ENCODE measurements at places on chromosomes 7 and 10.

- DNase-seq = no peak
Measured at GRCh38 chr7:1713502-1714484, 43.7 kb downstream of the ELFN1 start.

- no peak for DNase-seq
Measured at GRCh38 chr7:158430308-158431034, 157.2 kb downstream of the PTPRN2 start.

DNA sequence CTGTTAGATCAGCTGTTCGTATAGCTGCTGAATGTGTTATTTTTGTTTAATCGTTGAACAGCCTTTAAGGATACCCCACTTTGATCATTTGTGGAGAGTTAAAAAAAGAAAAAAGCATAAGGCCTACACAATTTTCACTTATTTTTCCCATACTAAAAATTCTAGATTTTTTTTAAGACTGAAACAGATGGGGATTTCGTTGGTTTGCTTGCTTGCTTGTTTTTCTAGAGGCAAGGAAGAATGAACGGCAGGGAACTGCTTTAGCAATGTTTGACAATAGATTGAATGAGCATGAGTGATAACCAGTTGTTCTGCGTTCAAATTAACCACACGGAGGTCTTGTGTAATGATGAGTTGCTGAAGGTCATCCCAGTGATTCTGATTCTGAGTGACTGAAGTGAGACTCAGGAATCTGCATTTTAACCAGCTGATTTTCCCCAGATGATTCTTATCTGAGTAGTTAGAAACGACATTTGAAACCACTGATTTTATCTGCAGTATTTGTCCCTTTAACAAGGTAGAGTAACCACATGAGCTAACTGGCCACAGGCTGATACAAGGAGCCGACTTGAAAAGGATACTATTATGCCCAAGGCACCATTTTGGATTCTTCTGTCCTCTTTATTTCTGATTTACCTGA, 85.9 kb downstream of the GPR37 start:
- no peak for DNase-seq

DNA sequence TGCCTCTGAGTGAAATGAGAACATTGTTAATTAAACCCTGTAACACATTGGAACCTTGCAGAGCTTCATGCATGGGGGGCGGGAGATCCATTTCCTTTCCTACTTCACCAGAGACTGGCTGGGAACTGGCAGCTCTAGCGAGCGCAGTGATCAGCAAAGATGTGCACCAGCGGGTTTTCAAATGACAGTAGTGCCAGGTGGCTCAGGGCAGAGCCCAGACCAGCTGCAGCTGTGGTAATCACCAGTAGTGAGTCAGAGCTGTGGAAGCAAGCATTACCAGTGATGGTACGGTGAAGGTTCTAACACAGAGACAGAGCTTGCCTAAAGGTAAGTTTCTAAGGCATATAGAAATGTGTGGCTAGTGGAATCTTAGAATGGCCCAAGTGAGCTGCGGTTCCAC, 1009.7 kb upstream of the CELF2 start:
- peak; percentile 4 for DNase-seq

- peak; percentile 53 for DNase-seq
Measured at GRCh38 chr7:137454246-137454724, 110.8 kb upstream of the PTN start.

GRCh38 chr7:159212226-159212625, 67.6 kb upstream of the VIPR2 start:
- no peak for DNase-seq

DNA sequence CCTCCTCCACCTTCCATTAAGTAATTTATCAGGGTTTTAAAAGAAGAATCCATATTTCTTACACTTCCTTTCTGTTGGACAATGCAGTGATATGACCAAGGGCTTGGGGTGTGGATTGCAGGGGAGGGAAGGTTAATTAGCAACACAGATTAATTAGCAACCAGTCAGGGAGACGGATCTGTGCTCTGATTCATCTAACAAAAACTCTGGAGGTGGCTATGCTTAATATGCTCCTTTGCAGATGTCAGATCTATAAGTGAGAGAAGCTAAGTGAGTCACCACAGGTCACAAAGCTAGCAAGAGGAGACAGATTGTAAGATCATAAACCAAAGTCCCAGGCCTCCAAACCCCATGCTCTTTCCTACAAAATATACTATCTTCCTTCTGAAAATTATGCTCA, 178.8 kb upstream of the ITGB1 start:
- DNase-seq = peak; percentile 41

DNA sequence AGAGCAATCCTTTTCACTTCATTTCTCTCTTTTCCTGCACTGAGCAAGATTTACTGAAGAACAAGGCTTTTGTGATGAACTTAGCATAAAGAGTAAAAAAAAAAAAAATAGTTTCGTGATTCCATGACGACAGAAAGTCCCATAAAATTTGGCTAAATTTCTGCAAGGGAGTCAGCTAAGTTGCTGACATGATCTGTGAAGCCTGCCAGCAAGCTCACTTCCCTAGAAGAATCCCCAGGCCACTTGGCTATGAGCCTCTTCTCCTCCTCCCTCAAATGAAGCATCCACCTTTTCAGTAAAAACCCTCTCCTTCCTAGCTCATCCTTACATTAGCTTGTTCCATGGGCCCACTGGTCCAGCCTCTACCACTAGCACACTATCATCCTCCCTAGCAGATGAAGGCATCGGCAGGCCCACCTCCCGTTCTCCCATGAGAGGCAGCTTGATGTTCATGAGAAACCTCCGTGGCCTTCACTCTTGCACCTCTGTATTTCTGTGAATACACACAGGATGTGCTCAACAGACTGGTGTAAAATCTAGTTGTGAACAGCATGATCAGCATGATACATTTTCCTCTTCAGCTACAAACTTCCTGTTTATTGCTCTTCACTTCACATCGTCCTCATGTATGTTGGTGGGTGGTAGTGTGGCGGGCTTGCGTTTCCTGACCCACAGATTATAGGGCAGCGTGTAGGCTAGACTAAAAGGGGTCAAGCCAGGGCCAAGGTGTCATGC, 30.9 kb downstream of the GIMAP8 start:
- no peak for DNase-seq

- DNase-seq = no peak
Measured at GRCh38 chr7:151187409-151188251, 580 bp upstream of the ASB10 start.

DNA sequence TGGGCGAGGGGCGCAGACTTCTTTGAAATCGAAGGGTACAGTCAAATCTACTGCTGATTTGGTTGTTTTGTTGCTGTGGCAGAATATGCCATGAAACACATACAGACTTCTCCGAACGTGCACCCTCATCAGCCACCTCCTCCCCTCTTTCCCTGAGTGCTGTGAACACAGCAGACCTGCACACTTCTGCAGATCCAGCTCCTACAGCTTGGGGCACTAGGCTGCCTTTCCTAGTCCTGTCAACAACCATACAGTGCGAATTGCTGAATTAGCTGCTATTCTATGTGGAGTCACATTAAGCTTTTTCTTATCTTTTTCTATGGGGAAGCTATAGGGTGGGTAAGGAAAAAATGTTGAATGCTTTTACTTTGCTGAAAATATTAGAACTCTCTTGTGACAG, 57.5 kb downstream of the COL17A1 start:
- peak; percentile 21 for DNase-seq

DNA sequence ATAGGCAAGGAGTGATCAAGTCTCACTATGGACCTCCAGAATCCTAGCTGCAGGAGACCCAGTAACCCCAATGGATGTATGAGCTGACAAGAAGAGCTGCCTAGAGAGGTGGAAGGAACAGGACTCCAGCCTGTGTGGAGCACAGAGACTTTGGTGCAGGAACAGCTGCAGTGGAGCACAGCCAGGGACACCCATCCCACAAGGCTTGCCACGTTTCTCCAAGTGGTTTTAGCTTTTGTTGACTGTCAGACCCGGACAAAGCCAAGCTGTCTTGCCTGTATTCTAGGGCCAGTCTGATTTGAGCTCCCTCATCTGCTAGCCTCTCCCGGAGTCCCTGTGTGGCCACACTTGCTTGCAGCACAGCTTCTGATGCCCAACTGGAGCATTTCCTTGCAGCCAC, 224.7 kb downstream of the CHRM2 start:
- no peak for DNase-seq

DNA sequence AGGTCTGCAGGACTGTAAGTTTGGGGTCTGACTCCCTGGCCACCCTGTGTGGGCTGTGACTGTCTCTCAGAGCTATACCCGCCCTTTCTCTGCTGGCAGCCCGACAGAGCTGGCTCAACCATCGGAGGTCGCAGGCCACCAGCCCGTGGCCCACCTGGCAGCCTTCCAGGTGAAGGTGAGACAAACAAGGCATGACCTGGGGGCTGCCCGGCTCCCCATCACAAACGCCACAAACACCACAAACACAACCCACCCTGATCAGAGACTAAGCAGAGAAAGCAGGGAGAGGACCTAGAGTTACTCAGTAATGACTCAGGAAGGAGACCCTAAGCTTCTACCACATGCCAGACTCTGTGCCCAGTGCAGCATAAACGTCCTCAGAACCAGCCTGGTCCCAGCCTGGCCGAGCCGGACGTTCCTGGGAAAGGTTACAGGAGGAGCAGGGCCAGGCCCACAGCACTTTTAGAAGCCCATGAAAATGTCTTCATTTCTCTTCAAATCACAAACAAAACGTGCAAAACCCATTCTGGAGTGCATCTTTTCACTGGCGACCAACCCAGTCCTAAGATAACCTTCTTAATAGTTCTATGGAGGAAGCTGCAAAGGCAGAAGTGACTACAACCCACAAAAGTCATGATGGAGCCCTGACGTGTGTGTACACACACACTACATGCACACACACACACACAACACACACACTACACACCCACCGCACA, 66.8 kb downstream of the MKI67 start:
- DNase-seq = no peak

GRCh38 chr10:122044045-122044661, 55.2 kb downstream of the TACC2 start:
- no peak for DNase-seq

- DNase-seq = peak; percentile 67
Measured at GRCh38 chr10:84510121-84510520, 181.7 kb downstream of the CCSER2 start.

- peak; percentile 17 for DNase-seq
Measured at GRCh38 chr7:66837007-66837406, 84.0 kb upstream of the TMEM248 start.

DNA sequence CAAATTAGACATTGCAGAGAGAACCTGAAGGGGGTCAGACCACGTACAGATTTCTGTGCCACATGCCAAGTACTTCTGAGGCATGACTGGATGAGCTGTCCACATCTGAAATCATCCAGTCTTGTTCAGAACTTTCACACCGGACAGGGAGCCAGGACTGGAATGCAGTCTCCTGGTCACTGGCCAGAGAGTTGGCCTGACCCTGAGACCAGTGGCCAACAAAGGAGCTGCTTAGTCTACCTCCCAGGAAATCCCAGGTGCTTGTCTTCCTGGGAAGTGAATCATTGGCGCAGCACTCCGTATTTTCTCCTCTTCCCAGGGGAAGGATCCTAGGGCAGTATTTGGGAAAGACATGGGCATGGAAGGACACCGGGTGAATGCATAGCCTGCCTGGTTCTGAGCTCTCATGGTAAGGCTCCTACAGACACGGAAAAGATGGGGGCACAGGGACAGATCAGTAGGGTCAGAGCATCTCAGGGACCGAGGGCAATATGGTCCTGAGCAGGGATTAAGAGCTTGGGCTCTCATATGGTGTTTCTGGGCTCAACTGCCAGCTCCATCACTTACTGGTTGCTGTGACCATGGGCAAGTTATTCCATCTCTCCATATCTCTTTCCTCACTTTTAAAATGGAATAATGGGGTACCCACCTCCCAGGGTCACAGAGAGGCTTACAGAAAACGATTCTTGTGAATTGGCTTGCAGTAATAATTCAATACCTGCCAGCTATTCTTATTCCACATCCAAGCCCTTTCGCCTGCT, 1.3 kb upstream of the SCD start:
- DNase-seq = peak; percentile 77

GRCh38 chr7:26841003-26841739, 23.2 kb downstream of the SKAP2 start:
- DNase-seq = no peak

- no peak for DNase-seq
Measured at GRCh38 chr10:77562742-77563141, 74.9 kb downstream of the KCNMA1 start.

GRCh38 chr7:104065491-104065890, 76.0 kb upstream of the RELN start:
- DNase-seq = no peak

DNA sequence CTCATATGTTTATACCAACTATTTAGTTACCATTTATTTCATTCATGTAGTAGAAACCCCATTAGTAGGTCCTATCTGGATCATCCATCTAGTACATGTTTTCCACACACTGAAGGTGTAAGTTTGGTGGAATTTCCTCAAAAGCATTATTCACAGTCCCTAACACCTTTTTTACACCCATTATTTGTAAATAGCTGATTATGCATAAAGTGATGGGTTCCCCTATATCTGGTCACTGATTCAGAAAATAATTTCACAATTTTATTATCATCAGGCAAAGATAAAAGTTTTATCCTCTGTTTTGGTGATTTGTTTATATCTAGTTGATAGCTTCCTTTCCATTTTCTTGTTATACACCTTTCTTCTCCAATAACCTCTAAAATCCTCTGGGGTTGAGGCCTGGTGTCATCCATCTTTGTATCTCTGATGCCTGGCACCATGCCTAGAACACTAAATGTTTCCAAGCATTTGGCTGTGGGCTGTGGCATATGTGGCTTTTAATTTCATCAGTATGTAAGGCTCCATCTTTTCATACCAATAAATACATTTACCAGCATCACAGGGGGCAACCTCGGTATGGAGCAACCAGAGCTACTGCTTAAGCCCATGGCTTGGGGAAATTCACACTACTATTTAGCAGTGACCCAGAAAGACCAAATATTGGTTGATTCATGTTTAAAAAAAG, 1089.5 kb upstream of the LRRN3 start:
- DNase-seq = no peak

DNA sequence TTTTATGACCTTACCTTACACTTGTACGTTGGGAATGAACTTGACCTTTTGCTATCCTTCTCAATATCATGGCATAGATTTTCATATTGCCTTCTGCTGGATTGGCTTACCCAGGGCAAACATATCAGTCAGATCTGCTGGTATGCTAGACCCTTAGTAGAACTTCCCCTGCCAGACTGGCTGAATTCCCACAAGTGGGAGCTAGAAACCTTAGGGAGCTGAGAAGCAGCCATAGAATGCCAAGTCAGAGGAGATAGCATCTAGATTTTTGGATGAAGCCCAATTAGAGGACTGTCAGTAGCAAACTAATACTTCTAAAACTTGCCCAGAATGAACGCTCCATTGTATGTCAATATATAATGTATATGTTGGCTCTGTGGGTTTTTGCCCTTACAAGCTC, 385.0 kb downstream of the NXPH1 start:
- no peak for DNase-seq

- peak; percentile 84 for DNase-seq
Measured at GRCh38 chr10:24440817-24441797, 232.2 kb downstream of the KIAA1217 start.

- DNase-seq = peak; percentile 71
Measured at GRCh38 chr10:97499561-97500296, 1.0 kb downstream of the UBTD1 start.

- DNase-seq = no peak
Measured at GRCh38 chr7:39248041-39248691, 270.5 kb downstream of the POU6F2 start.

GRCh38 chr10:62577666-62578291, 203.6 kb downstream of the ZNF365 start:
- DNase-seq = peak; percentile 31

- DNase-seq = no peak
Measured at GRCh38 chr7:56125831-56126230, 9.6 kb upstream of the NUPR2 start.

Data from amniotic epithelial cell (primary cell).